ENCODE measurements at places on chromosomes 7 and 10. TPM values are rescaled to one million over a fixed set of nuclear protein-coding genes. Genes with fewer than 3 reads are reported as not detected.
A peak's percentile ranks its signal among the peaks of the same experiment; 100 is the strongest.

GRCh38 chr10:63264617-63265221 lies 131.6 kb downstream of the NRBF2 start:
- peaks cover 38% of the 10 kb centered on the region for H3K4me1 ChIP-seq
- peak overlapping the region; percentile 65 for H3K4me3 ChIP-seq
- no peaks in the 10 kb centered on the region for H3K36me3 ChIP-seq
- no peak for DNase-seq
- no peak overlapping the region for H3K27ac ChIP-seq
- H3K27me3 ChIP-seq, result no peaks in the 10 kb centered on the region

- H3K36me3 ChIP-seq, result no peaks in the 10 kb centered on the region
- no peak overlapping the region for H3K27ac ChIP-seq
- no peak for DNase-seq
- no peak overlapping the region for H3K4me3 ChIP-seq
- no peaks in the 10 kb centered on the region for H3K4me1 ChIP-seq
Observed at GRCh38 chr7:87223666-87224065, 4.1 kb upstream of the TMEM243 start.

DNA sequence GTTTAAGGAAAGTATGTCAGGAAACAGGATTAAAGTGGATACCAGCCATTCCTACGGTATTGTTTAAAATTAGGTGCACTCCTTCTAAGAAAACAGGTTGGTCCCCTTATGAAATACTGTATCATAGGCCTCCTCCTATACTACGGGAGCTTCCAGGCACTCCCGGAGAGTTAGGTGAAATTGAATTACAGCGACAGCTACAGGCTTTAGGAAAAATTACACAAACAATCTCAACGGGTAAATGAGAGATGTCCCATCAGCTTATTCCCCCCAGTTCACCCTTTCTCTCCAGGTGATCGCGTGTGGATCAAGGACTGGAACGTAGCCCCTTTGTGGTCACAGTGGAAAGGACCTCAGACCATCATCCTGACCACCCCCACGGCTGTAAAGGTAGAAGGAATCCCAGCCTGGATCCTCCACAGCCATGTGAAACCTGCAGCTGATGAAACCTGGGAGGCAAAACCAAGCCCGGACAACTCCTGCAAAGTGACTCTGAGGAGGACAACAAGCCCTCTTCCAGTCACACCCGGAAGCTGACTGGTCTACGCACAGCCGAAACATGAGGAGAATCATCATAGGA lies 25.1 kb upstream of the GHITM start:
- H3K27me3 ChIP-seq, result no peaks in the 10 kb centered on the region
- no peak overlapping the region for H3K4me3 ChIP-seq
- no peaks in the 10 kb centered on the region for H3K36me3 ChIP-seq
- DNase-seq, result no peak

DNA sequence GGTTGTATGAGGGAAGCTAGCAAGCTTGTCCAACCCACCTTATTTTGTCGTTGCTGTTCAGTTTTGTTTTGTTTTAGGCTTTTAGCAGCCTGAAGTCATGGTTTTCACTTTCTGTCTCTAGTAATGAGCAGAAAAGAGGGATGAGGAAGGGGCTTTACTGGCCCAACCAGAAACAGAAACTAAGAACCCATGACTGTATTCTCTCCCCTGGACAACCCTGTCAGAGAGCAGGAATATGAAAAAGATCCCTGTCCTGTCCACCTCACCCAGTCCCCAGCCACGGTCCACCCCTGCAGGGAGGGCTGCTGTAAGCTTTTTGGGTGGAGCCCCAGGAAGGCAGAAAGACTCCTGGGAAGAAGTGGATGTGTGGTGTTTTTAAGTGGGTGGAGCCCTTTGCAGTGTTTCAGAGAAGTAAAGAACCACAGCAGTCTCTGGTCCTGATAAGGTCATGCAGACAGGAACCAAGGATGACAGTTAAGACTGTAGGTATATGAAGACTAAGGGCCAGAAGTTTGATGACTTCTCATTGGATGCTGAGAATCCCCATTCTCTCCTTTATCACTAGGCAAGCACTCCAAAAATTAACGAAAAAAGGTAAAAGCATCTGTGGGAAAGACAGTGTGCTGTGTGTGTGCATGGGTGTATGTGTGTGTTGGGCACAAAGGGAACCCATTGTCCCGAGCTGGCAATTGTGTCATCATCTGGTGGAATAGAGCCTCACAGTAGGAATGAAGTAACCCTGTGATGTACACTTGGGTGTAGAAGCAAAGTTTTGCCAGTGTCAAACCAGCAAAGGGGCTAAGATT lies 13.8 kb downstream of the MRPL32 start:
- H3K36me3 ChIP-seq, result no peaks in the 10 kb centered on the region
- no peak overlapping the region for H3K4me3 ChIP-seq
- DNase-seq, result no peak
- no peaks in the 10 kb centered on the region for H3K4me1 ChIP-seq
- no peaks in the 10 kb centered on the region for H3K27me3 ChIP-seq

GRCh38 chr10:52577047-52577446 lies 195.5 kb downstream of the MBL2 start:
- H3K27ac ChIP-seq, result no peak overlapping the region
- no peak overlapping the region for H3K4me3 ChIP-seq
- H3K4me1 ChIP-seq, result peaks cover 10% of the 10 kb centered on the region
- DNase-seq, result no peak

DNA sequence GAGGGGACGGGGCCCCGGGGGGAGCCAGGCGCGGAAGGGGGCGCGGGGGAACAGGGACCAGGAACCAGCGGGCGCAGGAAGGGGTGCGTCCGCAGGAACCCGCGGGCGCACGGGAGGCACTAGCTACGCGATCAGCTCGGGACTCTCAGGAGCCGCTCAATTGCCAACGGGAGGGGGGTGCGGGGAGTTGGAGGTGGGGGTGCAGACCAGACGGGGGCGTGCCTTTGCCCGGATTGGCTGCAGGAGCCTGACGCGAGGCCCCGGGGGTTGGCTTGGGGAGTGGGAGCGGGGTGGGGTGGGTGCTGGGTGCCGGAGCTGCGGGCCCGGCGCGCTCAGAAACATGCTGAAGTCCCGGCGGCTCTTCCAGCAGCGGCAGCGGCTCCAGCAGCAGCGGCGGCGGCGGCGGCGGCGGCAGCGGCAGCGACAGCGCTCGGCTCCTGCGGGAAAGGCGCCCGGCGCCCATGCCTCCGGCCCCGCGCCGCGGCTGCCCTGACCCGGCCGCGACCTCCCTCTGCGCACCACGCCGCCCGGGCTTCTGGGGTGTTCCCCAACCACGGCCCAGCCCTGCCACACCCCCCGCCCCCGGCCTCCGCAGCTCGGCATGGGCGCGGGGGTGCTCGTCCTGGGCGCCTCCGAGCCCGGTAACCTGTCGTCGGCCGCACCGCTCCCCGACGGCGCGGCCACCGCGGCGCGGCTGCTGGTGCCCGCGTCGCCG lies at the start of gene ADRB1:
TSS of gene ADRB1 (plus strand) at position 335 of the 715 bp plus-strand sequence. CDS start at position 602, 267 bp downstream.
- peaks cover 12% of the 10 kb centered on the region for H3K4me1 ChIP-seq
- DNase-seq, result peak; percentile 53
- H3K4me3 ChIP-seq, result peak within 1 kb of the TSS; percentile 65
- H3K36me3 ChIP-seq, result no peaks in the 10 kb centered on the region
- no peaks in the 10 kb centered on the region for H3K27me3 ChIP-seq

GRCh38 chr10:132048294-132048667 lies 17.5 kb upstream of the JAKMIP3 start:
- no peak overlapping the region for H3K4me3 ChIP-seq
- H3K36me3 ChIP-seq, result no peaks in the 10 kb centered on the region
- H3K27me3 ChIP-seq, result no peaks in the 10 kb centered on the region
- no peak overlapping the region for H3K27ac ChIP-seq
- H3K4me1 ChIP-seq, result no peaks in the 10 kb centered on the region

GRCh38 chr10:21406595-21407193 lies 118.8 kb downstream of the SKIDA1 start:
- DNase-seq, result no peak
- H3K4me3 ChIP-seq, result no peak overlapping the region
- H3K27ac ChIP-seq, result no peak overlapping the region
- H3K36me3 ChIP-seq, result no peaks in the 10 kb centered on the region

DNA sequence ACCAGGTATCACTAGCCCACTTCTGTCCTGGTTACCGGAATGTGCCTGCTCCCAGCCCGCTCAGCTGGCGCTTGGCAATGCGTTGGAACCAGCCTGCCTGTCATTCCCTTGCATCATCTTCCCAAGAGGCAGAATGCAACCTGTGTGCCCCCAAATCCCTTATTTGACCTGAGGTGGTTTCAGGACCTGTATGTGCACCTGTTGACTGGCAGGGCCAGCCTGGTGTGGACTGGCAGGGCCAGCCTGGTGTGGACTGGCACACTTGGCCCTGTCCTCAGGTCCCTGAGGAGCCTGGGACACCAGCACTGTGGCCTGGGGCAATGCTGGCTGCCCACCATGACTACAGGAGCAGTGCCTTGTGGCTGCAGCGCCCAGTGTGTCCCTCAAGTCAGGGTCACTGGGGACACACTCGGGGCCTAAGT lies 38.2 kb downstream of the ZNF467 start:
- no peak for DNase-seq
- H3K27ac ChIP-seq, result no peak overlapping the region
- no peaks in the 10 kb centered on the region for H3K4me1 ChIP-seq
- H3K27me3 ChIP-seq, result no peaks in the 10 kb centered on the region

GRCh38 chr7:123622660-123623386 lies 21.2 kb downstream of the ASB15 start:
- H3K4me1 ChIP-seq, result no peaks in the 10 kb centered on the region
- DNase-seq, result no peak
- H3K36me3 ChIP-seq, result no peaks in the 10 kb centered on the region
- no peak overlapping the region for H3K27ac ChIP-seq

- H3K27ac ChIP-seq, result no peak overlapping the region
- H3K36me3 ChIP-seq, result peaks cover 32% of the 10 kb centered on the region
- no peak overlapping the region for H3K4me3 ChIP-seq
Observed at GRCh38 chr7:26213807-26214515, 12.4 kb downstream of the CBX3 start.

DNA sequence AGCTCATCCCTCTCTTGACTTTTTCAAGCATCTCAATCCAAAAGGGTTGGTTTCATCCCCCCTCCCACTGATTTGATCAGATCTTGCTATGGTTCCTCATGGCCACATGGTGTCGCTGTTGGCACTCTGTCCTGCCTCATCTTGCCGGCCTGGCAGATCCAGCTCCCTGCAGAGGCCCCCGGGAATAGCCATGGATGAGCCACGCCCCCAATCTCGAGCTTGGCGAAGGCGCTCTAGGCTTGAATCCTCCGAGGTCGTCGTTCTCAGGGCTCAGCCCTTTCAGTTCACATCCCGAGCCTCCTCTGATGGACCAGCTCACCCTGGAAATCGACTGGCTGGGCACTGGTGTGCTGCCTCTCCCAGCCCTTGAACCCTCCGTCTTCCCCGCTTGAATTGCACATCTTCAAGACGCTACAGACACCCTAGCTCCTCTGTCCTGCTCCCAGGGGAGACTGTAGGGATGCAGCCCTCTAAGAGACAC lies 628.7 kb downstream of the TYW1 start:
- DNase-seq, result peak; percentile 8
- H3K27ac ChIP-seq, result no peak overlapping the region
- H3K4me1 ChIP-seq, result no peaks in the 10 kb centered on the region
- no peak overlapping the region for H3K4me3 ChIP-seq

- H3K27ac ChIP-seq, result no peak overlapping the region
- DNase-seq, result no peak
- H3K36me3 ChIP-seq, result no peaks in the 10 kb centered on the region
- H3K27me3 ChIP-seq, result no peaks in the 10 kb centered on the region
- H3K4me1 ChIP-seq, result no peaks in the 10 kb centered on the region
- no peak overlapping the region for H3K4me3 ChIP-seq
Observed at GRCh38 chr7:153188630-153189029, 429.1 kb downstream of the ACTR3B start.

The SPDYE8 gene
- not detected for total RNA-seq

The PKD2L1 gene
- 0.17 TPM for total RNA-seq

The TMEM196 gene
- not detected for total RNA-seq

GRCh38 chr10:98461500-98461842 lies 14.7 kb upstream of the HPS1 start:
- peaks cover 14% of the 10 kb centered on the region for H3K4me1 ChIP-seq
- no peak overlapping the region for H3K27ac ChIP-seq
- no peaks in the 10 kb centered on the region for H3K36me3 ChIP-seq
- DNase-seq, result no peak

- H3K4me1 ChIP-seq, result no peaks in the 10 kb centered on the region
- no peaks in the 10 kb centered on the region for H3K36me3 ChIP-seq
- H3K4me3 ChIP-seq, result no peak overlapping the region
- no peak overlapping the region for H3K27ac ChIP-seq
- H3K27me3 ChIP-seq, result no peaks in the 10 kb centered on the region
Observed at GRCh38 chr7:29359482-29360093, 165.0 kb downstream of the CHN2 start.

DNA sequence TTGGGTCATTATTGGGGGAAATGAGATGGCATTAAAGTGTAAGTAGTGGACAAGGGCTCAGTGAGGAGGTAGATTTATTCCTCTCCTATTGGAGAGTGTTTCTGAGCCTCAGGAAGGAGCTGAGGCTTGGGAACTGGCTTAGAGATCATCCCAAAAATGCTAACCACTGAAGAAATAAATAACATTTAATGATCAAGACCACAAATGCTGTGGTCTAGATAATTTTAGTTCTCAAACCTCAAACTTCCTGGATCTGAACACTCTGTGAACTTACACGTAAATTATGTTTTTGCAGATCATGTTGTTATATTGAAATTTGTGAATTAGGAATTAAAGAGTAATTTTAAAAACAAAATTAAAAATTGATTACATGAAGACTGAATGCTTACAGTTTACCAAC lies 27.3 kb downstream of the MDFIC start:
- H3K4me3 ChIP-seq, result no peak overlapping the region
- H3K4me1 ChIP-seq, result no peaks in the 10 kb centered on the region
- H3K27ac ChIP-seq, result no peak overlapping the region
- H3K36me3 ChIP-seq, result no peaks in the 10 kb centered on the region
- H3K27me3 ChIP-seq, result no peaks in the 10 kb centered on the region

The ACSM6 gene
- not detected for total RNA-seq

The EN2 gene
- total RNA-seq, result 0.32 TPM

GRCh38 chr10:110967009-110967630 lies 47.7 kb downstream of the SHOC2 start:
- no peaks in the 10 kb centered on the region for H3K27me3 ChIP-seq
- no peak for DNase-seq
- H3K4me3 ChIP-seq, result no peak overlapping the region
- H3K36me3 ChIP-seq, result no peaks in the 10 kb centered on the region
- no peak overlapping the region for H3K27ac ChIP-seq

The RELN gene
- total RNA-seq, result 0.20 TPM

GRCh38 chr7:71691538-71691937 lies 559.6 kb downstream of the GALNT17 start:
- no peaks in the 10 kb centered on the region for H3K27me3 ChIP-seq
- DNase-seq, result no peak
- no peaks in the 10 kb centered on the region for H3K36me3 ChIP-seq
- H3K27ac ChIP-seq, result no peak overlapping the region
- H3K4me1 ChIP-seq, result no peaks in the 10 kb centered on the region

All from HCT116 (cell line).